Keratinocyte (primary cell): ENCODE measurements at places on chromosomes 6 and 20.

GRCh38 chr6:54291146-54291545, 17.1 kb upstream of the TINAG start:
- DNase-seq, result peak; percentile 96

GRCh38 chr6:150394053-150394898, 25.5 kb downstream of the IYD start:
- no peak for DNase-seq

- DNase-seq, result no peak
Measured at GRCh38 chr6:82227770-82228169, 19.8 kb downstream of the IBTK start.

- DNase-seq, result no peak
Measured at GRCh38 chr20:47925593-47925992, 140.3 kb upstream of the SULF2 start.

- no peak for DNase-seq
Measured at GRCh38 chr6:107871976-107872375, 47.9 kb upstream of the SCML4 start.

- DNase-seq, result no peak
Measured at GRCh38 chr20:50957276-50957675, 1.1 kb downstream of the DPM1 start.

GRCh38 chr6:4615891-4616290, 160.3 kb upstream of the CDYL start:
- DNase-seq, result no peak

DNA sequence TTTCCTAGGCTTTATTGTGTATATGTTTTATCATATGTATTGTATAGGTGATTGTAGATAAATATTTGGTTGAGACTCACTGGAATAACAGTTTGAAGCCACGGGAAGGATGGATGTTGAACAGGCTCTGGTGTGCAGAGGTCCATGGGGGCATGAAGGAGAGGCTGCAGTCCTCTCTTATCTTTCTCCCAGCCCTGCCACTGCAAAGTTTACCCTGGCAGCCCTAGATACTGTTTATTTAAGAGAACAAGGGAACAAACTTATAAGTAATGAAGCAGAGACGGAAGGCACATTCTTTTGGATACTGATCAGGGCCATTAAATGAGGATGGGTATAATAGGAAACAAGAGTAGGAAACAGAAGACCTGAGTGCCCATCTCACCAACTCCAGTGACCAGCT, 103.6 kb upstream of the SCGN start:
- no peak for DNase-seq
